ENCODE measurements at places on chromosomes 6 and 20.

GRCh38 chr6:34232901-34233300, 3.8 kb upstream of the HMGA1 start:
- no peak for DNase-seq

DNA sequence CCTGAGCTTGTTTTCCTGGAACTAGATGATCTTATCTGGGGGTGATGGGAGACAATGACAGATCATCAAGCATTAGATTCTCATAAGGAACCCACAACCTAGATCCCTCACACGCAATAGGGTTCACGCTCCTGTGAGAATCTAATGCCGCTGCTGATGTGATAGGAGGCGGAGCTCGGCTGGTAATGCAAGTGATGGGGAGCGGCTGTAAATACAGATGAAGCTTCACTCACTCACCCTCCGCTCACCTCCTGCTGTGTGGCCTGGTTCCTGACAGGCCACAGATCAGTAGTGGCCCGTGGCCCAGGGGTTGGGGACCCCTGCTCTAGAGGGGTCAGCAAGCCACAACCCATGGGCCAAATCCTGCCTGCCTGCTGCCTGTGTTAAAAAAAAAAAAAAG, 435.9 kb downstream of the CD83 start:
- no peak for DNase-seq

DNA sequence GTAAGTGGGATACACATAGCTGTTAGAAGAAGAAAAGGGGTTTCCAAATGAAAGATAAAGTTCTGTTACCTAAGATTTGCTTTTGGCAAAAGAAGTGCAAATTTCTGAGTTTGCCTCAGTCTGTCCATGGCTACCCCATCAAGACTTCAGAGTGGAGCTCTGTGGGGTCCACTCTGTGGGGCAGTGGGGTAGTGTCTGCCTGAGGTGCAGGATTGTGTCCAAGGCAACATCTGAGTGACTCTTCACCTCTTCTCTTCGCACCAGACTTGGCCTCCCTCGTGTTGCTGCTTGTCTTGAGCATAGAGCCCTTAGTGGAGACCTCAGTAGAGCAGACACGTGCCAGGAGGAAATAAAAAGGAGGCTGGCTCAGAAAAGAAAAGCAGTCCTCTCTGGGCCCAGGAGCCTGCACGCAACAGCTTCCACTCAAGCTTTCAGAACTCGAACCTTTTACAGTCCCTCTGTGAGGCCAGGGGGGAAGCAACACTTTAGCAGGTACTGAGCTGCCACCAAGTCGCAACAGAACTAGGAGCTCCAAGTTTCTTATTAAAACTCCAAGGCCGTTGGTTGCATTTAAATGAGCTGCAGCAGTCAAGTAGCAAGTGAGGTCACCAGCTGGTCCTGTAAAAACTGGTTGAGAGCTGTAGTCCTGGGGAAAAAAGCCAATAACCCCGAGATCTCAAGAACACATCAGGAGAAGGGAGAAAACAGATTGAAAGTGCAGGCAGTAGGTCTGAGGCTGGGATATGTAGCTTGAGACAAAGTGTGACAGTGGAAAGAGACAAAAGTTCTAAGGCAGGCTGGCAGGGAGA, 413.5 kb downstream of the CDC5L start:
- DNase-seq = no peak

DNA sequence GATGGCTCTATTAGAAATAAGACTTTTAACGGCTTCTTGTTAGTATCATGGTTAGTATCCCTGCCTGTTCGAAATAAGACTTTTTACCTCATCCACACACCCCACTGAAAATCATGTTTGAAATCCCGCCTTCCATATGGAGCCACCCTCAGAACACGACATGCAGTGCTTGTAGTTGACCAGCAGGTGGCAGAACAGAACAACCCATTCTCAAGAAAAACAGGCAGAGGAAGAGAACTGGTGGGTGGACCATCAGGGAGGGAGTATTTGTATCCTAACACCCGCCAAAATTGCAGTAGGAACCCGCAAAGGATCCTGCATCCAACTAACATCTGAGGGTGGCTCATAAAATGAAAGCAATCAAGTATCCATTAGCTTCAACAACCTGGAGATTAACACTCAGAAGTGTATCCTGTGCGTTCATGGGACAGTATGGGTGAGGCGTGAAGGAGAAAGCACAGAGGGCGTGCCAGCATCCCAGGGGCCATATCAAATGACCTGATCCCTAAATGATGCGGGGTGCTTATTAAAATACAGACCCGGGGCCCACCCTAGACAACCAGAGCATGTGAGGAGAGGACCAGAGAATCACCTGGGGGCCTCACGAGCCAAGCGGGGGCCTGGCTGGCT, 89.6 kb upstream of the NHSL1 start:
- peak; percentile 59 for DNase-seq

- DNase-seq = no peak
Measured at GRCh38 chr20:52348434-52348833, 156.9 kb upstream of the ZFP64 start.

DNA sequence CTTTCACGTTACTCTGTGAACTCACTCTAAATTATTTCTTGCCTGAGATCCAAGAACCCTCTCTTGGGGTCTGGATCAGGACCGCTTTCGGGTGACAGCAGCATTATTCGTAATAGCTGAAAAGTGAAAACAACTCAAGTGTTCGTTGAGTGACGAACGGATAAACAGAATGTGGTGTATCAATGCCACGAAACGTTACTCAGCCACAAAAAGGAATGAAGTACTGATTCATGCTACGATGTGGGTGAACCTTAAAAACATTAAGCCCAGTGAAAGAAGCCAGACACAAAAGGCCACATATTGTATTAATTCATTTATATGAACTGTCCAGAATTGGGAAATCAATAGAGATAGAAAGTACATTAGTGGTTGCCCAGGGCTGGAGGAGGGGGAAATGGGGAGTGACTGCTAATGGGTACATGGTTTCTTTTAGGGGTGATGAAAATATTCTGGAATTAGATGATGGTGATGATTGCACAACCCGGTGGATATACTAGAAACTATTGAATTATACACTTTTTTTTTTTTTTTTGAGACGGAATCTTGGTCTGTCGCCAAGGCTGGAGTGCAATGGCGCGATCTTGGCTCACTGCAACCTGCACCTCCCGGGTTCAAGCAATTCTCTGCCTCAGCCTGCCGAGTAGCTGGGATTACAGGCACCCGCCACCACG, 8.4 kb downstream of the PTGIS start:
- no peak for DNase-seq

DNA sequence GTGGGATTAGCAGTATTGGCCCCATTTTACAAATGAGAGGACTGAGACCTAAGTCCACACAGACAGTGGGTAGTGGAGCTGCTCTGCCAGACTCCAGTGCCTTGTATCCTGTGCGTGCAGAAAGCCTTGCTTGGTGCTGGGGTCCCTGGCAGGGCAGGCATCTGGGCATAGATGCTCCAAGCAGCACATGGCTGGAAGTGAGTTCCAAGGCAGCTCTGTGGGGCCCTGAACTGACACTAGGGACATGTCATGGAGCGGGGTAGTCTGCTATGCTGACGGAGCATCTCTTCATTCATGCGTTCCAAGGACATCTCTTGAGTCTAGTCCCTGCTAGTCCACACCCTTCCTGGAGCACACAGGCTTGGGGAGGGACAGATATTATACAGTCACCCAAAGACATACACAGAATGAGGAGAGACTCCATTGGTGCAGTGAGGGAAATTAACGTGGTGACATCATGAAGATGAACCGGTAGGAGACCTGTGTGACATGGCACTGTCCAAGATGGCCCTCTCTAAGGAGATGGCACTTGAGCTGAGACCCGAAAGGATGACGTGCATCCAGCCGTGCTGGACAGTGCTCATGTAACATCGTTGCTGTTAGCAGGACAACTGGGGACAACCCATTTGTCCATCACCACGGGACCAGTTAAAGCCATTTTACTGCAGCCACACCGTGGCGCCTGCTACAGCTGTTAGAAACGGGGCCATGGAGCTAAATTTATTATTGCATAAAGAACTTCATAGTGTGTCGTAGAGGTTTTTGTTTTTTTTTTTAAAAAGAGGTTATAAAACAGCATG, 65.1 kb downstream of the DLGAP4 start:
- DNase-seq = no peak

DNA sequence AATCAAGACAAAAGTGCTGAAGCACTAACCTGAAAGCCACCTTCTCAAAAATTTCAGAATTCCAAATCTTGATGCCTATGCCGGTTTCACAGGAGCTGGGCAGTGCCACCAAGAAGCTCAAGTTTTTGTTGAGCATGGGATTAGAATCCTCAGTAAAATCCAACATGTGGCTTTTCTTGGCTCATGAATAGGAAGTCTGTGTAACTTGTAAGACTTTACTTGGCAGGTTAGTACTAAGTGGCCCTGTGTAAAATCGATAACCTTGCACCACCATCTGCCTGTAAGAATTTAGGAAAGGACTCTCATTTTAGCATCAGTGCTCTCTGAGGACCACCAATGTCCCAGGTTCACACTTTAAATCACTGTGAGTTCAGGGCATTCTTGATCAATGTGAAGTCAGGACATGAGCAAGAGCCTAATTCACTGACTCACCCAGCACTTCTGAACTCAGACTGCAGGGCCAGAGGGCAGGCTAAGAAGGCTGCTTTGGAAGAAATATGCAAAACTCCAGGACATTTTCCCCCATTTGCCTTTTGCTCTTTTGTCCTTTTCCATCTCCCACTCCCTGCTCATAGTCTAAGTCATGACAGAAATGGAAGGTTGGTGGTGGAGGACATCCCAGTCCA, 113.2 kb downstream of the EDN1 start:
- no peak for DNase-seq

- no peak for DNase-seq
Measured at GRCh38 chr6:163926642-163927041, 512.1 kb downstream of the QKI start.

DNA sequence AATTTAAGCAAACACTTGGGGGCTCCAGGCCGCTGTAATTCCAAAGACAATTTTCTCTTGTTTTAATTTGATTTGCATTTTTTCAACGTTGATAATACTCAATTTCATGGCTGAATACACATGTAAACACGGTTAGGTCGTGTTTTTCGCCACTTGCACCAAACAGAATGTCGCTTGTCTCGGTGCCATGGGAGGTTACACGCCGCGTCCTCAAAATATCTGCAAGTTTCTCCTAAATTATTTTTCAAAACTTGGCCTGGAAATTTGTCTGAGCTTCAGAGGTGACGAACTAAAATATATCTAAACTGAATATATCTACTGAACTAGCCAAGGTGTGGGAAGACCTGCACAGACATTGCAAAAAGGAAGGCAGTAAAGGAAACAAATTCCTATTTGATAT, 15.0 kb downstream of the FOXA2 start:
- no peak for DNase-seq

GRCh38 chr6:113067612-113068275, 720.6 kb downstream of the RFPL4B start:
- DNase-seq = no peak

- DNase-seq = peak; percentile 69
Measured at GRCh38 chr20:38337561-38338140, 8.6 kb upstream of the LBP start.

DNA sequence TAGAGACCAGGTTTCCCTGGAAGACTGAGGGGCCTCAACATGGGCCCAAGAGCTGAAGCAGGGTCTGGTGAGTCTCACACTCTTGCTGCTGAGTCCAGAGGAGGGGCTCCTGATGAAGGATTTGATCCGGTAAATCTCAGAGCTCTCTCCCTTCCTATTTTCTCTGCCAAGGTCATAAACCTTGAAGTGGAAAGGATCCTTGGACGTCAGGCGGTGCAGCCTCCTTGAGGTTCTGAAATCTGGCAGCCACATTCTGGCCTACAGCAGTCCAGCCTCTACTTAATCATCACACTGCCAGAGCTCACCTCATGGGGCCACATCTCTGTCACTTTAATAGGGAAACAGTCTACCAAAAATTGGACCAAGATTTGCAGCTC, 24.0 kb downstream of the ACSS1 start:
- no peak for DNase-seq

GRCh38 chr6:113529196-113529595, 327.9 kb upstream of the MARCKS start:
- no peak for DNase-seq

DNA sequence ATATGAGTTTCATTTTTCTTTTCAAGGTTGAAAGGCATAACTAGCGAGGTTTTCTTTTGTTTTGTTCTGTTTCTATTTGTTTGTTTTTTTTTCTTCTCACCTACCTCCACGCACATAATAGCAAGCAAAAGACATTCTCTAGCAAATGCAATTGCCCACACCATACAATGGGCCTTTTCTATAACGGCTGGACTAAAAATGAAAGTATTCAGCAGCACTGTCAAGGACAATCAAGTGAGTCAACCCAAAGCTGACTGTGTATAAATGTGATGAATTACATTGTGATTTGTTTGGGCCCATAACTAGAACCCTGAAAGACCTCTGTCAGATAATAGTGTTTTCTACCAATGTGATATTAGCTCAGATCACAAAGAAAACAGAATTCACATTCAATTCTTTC, 496.7 kb downstream of the RNF144B start:
- no peak for DNase-seq

DNA sequence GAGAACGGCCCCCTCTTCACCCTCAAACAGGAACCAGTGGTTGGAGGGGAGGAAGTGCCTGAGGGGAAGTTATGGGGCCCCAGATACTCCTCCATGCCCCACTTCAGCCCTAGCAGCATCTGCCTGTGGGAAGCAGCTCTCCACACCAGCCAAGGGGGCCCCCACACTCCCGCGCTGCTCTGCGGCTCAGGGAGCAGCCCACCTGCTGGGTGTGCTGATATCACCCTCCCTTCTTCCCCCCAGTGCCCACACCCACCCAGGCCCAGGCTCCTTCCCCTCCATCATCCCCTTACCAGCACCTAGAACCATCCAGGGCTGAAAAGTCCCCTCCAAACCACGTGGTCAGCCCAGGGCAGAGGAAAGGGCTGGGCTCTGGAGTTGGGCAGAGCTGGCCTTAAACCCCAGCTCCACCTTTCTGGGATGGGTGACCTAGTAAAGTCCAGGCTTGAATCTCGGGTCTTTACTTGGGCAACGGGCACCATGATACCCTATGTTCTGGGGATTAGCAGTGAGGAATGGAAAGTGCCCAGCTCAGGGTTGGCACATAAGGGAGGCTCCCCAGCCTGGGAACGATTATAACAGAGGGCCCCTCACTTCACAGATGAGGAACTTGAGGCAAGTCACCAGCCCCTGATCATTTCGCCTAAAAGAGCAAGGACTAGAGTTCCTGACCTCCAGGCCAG, 663 bp downstream of the LST1 start:
- no peak for DNase-seq

DNA sequence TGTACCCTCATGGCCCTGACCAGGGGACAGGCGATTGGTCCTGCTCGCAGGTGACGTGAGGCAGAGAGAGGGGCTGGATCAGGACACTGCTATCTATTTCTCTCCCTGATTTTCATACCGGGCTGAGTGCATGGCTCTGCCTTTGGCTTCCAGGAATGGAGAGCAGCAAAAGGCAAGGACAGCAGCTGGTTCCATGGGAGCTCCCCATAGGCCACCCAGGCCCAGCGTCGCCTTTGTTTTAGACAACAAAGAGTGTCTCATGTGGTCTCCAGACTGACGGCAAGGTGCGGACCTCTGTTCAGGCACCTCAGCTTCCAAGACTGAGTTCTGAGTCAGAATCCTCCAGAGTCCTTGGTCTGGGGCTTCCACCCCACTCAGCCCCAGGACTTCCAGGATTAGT, 123.1 kb downstream of the VEGFA start:
- DNase-seq = no peak
